ENCODE measurements at places on chromosomes 16 and 17.

DNA sequence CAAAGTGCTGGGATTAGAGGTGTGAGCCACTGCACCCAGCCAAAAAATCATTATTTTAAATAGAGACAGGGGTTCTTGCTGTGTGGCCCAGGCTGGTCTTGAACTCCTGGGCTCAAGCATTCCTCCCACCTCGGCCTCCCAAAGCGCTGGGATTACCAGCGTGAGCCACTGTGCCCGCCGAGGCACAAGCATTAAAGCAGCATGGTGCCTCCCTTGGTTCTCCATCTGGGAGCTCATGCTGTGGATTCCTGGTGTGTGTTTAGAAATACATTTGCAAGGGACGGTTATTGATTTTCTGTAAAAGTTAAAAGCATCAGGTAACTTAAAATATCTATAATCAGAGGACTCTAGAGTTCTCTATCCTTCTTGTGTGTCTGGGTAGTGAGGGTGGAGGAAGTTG, 14.7 kb upstream of the CAPN15 start:
- DNase-seq, result no peak

DNA sequence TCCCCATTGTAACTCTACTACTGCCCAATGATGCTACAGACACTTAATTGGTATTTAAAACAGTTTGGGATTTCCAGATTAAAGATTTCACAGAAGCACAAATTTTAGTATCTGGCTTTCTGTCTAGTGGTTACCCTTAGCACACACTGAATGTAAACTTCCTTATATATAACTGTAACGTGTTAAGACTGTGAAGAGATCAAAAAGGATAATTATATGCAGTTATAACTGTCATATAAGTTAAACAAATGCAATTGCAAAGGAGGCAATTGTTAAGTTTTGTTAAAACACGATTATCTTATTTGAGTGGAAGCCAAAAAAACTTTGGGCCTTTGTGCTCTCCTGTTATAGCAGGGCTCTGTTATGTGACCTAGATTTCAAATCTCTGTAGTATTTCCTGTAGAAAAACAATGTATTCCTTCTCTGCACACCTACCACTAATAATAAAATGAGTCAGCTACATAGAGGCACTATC, 147.9 kb downstream of the STXBP4 start:
- no peak for DNase-seq

DNA sequence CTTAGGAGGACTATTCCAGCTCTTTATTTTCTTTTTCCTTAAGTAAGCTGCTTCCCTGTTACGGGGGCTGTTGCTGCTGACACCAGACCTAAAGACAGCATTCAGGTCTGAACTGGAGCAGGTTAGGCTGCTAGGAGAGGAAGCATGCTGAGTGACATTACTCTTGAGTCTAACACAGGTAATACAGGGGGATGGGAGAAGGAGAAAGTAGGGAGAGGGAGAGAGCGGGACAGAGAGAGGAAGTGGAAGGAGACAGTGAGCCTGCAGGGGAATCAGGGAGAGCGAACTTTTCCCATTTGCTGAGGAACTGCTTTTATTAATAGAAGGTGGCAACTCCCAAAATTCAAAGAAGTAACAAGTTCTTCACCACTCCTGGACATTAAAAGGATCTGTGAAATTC, 130.9 kb downstream of the PARN start:
- DNase-seq, result no peak

GRCh38 chr16:87652799-87653198, 50.5 kb downstream of the JPH3 start:
- DNase-seq, result no peak

GRCh38 chr16:50839920-50840729, 98.2 kb downstream of the CYLD start:
- no peak for DNase-seq

GRCh38 chr17:42276359-42276608, at the start of gene STAT5B:
Gene STAT5B (minus strand): TSS chr17:42276391. CDS start chr17:42232127, 44,264 bp downstream.
- DNase-seq, result no peak

DNA sequence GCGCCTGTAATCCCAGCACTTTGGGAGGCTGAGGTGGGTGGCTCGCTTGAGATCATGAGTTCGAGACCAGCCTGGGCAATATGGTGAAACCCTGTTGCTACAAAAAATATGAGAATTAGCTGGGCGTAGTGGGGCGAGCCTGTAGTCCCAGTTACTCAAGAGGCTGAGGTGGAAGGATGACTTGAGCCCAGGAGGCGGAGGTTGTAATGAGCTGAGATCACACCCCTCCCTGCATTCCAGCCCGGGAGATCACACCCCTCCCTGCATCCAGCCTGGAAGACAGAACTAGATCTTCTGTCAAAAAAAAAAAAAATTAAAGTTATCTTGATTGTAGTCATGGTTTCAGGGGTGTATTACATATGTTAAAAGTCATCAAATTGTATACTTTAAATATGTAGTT, 26.8 kb upstream of the GLG1 start:
- no peak for DNase-seq

- no peak for DNase-seq
Measured at GRCh38 chr17:19011581-19011980, 7.0 kb upstream of the FAM83G start.

GRCh38 chr16:30413112-30413806, 5.9 kb downstream of the ZNF771 start:
- no peak for DNase-seq

DNA sequence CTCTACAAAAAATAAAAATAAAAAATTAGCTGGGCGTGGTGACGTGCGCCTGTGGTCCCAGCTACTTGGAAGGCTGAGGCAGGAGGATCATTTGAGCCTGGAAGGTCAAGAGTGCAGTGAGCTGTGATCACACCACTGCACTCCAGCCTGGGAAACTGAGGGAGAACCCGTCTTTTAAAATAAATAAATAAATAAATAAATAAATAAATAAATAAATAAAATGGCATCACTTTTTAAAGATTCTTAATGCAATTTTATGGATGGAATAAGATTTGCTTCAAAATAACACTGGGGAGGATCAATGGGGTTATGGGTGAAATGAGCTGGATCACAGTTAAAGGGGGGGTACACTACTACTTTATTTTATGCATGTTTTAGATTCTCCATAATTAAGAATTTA, 14.9 kb downstream of the GDE1 start:
- no peak for DNase-seq

- DNase-seq, result no peak
Measured at GRCh38 chr17:13647543-13648021, 45.9 kb upstream of the HS3ST3A1 start.

- DNase-seq, result no peak
Measured at GRCh38 chr16:73364413-73364812, 316.5 kb upstream of the ZFHX3 start.

GRCh38 chr17:73800893-73801292, 156.6 kb upstream of the SDK2 start:
- DNase-seq, result no peak

DNA sequence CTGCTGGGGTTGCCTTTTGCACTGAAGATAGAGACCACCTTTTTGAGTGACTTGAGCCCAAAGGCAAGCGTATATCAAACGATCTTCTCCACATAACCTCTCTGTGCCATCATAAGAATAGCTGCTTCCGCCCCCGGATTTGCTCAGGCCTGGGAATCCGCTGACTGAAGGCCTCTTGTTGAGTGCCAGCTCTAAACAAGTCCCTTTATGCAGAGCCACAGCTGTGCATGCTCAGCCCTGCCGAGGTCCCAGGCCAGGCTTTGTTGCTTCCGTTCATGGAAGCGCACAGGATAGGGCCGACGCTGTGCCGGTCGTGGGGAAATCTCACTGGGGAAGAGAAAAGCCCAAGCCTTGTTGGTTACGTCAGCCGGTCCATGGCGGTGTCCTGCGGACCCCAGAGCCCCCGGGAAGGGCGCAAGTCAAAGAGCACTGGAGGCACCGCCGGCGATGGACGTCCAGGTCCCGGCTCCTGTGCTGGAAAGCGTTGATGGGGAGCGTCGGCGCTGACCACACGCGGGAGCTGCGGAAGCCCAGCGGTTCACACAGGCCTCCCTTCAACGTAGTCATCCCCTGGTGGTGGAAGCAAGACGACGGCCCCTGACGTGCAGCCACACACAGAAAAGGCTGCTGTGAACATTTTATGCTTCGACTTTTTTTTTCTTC, 23.5 kb upstream of the RPL13 start:
- DNase-seq, result no peak

DNA sequence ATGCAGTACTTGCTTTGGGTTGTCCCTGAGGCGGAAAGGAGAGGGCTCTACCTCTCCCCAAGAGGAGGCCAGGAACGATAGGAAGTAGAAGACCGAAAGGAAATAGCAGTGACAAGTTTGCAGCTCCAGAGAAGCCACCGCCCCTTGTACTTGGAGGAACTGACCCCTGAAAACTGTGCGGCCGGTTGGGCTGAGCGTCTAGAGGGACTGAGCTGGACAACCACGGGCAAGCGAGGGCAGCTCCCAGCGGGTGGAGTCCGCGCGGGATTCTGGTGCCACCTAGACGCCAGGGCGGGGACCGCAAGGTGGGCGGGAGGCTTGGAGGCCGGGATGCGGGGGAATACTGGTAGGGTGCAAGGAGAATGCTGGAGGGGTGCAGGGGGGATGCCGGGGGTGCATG, 1.3 kb upstream of the SLC6A4 start:
- no peak for DNase-seq

DNA sequence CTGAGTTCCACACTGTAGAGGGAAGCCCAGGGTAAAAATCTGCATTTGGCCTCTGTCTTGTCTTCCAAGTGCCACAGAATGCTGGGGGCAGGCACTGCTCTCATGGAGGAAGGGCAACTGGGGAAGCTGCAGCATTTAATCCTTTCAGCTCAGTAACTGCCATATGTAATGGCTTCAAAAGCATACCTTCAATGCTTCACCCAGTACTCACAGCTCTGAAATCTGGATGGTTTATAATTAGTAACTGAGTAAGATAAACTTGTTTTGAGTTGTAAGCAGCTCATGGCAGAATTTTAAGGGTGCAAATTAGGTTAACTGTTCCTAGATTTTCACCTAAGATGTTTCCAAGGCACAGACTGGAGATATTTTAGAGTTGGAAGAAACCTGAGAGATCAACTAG, 24.5 kb downstream of the PMP22 start:
- no peak for DNase-seq

GRCh38 chr17:55420776-55421178, 858 bp downstream of the MMD start:
- DNase-seq, result no peak

- no peak for DNase-seq
Measured at GRCh38 chr16:1401758-1402154, 12.7 kb downstream of the UNKL start.

DNA sequence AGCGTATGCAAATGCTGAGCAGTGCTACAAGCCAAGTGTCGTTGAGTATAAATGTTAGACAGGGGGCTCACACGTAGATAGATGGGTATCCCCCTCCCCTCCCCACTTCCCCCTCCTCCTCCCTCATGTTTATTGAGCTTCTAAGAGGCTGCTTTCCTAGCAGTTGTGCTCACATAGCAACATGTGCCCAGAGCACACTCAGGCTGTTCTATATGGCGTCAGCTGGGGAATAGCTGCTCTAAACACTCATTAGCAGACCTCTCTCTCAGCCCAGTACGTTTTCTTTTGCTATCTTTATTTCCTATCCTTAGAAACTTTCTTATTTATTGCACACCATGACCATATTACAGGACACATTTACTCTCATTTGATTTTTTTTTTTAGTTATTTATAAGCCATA, 1.8 kb downstream of the KCNJ2 start:
- DNase-seq, result no peak

DNA sequence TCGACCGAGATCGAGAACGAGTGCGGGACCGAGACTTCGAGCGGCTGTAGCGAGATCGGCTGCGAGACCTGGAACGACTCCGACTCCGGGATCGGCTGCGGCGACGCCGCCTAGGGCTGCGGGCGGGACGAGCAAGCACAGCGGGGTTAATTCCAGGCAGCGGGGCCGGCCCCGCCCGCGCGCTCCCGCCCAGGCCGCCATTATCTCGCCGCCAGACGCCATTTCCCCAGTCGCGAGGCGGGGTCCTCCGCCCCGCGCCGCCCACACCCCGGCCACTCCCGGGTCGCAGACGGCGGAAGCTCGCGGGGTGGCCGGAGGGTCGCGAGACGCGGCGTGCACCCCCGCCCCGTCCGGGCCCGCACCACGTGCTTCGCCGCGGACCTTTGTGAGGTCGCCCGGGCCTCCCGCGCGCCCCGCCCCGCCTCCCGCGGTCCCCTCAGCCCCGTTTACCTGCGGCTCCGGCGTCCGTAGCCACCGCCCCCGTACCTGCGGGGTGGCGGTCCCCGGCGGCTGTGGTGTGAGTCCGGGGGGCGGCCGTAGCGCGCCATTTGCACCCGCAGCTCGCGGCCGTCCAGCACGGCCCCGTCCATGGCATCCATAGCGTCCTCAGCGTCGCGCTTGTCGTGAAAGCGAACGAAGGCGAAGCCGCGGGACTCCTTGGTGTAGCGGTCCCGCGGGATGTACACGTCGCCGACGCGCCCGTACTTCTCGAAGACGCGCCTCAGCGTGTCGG, 616 bp downstream of the SRSF2 start:
- no peak for DNase-seq

GRCh38 chr17:75634376-75634740, 1.1 kb downstream of the SMIM5 start:
- no peak for DNase-seq

GRCh38 chr17:10620823-10621222, 36.3 kb downstream of the MYH3 start:
- no peak for DNase-seq

DNA sequence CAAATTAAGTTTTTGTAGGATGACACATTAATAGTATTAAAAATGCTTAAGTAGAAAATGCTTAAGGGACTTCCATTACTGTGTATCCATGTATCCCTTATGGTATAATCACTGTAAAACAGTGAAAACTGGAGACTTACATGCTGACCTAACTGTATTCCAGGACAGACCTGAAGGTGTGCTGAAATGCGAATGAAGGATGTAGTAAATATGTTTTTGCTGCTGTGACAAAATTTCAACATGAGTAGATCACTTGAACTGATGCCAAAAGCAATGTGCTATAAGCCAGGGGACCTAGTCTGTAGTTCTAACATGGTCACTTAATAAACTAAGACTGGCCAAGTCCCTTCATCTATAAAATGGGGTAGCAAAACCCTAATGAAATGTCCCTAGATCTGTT, 142.0 kb upstream of the CORO6 start:
- DNase-seq, result no peak

DNA sequence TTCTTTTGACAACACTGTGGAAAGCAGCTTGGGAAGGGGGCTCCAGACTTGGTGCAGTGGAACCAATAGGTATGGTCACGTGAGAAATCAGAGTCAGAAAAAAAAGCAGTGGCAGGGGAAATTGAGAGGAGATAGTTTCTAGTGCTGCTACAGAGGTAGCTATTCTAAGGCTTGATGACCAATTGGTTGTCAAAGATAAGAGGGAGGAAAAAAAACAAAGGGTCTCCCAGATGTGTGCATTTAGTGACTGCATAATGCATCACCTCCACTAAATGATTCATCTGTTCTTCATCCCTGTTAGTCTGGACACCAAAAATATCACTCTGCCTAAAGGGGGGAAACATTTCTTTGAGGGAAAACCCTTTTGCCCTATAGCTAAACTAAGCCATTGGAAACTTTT, 56.5 kb downstream of the PIGL start:
- DNase-seq, result no peak

All from SIG-M5 (cell line).